ENCODE measurements at places on chromosomes 3 and 15. TPM values are rescaled to one million over a fixed set of nuclear protein-coding genes. Genes with fewer than 3 reads are reported as not detected.
A peak's percentile ranks its signal among the peaks of the same experiment; 100 is the strongest.

Gene AADAC
- total RNA-seq = not detected

Gene ISY1
- total RNA-seq = 29.7 TPM

GRCh38 chr3:113736548-113737089, 9.4 kb downstream of the NAA50 start:
- H3K27ac ChIP-seq = peak overlapping the region; percentile 6
- H3K36me3 ChIP-seq = no peaks in the 10 kb centered on the region
- DNase-seq = no peak

DNA sequence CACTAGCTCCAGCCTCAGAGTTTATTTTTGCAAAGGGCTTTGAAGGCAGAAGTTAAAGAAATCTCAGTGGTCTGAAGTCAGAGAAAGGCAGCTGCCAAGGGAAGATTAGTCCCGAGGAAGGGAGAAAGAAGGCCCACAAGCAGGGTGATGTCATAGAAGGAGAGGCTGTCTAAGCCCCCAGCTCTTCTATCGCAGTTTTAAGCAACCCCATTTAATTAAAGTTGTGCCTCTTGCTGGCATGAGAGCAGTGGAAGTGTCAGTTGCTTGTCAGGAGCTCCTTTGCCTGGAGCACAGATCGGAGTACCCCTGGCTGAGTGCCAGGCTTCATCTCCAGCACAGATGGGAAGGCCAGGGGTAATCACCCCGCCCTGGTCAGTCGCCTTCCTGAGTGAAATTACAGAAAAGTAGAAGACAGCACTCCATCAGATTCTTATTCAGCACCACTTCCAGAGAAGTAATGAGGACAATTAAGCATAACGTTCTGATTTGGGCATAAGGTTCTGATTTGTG, 530.7 kb downstream of the EPHB1 start:
- no peak overlapping the region for H3K27ac ChIP-seq
- no peaks in the 10 kb centered on the region for H3K4me1 ChIP-seq
- H3K27me3 ChIP-seq = peaks cover 31% of the 10 kb centered on the region
- H3K36me3 ChIP-seq = no peaks in the 10 kb centered on the region
- DNase-seq = no peak
- no peak overlapping the region for H3K4me3 ChIP-seq

DNA sequence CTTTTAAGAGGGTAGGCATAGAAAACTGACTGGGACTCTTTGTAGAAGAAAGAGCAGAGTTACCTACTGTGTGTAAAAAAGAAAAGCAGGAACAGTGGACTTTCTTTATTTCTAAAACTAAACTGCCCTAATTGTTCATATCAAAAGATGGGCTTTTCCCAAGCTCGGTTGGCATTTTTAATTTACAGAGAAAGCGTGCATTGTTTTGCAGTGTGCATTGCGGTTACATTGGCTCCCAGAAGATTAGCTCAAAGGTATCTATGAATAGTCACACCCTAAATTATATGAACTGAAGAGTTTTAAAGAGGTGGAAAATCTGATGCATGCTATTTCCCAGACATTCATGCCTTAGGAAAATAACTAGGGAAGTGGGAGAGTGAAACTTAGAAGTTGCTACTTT, 36.5 kb downstream of the MITF start:
- H3K36me3 ChIP-seq = no peaks in the 10 kb centered on the region
- H3K4me1 ChIP-seq = peaks cover 49% of the 10 kb centered on the region
- H3K4me3 ChIP-seq = no peak overlapping the region
- no peaks in the 10 kb centered on the region for H3K27me3 ChIP-seq

DNA sequence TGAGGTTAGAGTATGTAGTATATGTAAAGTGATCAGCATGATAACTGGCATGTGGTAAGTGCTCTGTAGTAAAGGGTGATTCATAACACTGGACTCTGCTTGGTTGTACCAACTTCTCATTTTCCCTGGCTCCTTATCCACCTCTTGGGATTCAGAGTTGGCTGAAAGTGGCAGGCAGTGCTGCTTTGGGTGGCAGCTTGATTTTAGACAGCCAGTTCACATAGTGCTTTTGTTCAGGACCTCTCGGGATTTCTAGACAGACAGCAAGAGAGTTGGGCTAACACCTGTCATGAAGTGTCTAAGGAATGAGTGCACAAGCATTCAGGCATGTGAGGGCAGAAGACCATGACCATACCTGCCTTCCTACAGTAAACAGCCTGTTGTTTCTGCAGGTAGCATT, 69.0 kb downstream of the RBM6 start:
- no peak overlapping the region for H3K27ac ChIP-seq
- H3K36me3 ChIP-seq = peaks cover 47% of the 10 kb centered on the region
- no peaks in the 10 kb centered on the region for H3K4me1 ChIP-seq
- no peak overlapping the region for H3K4me3 ChIP-seq
- no peak for DNase-seq

DNA sequence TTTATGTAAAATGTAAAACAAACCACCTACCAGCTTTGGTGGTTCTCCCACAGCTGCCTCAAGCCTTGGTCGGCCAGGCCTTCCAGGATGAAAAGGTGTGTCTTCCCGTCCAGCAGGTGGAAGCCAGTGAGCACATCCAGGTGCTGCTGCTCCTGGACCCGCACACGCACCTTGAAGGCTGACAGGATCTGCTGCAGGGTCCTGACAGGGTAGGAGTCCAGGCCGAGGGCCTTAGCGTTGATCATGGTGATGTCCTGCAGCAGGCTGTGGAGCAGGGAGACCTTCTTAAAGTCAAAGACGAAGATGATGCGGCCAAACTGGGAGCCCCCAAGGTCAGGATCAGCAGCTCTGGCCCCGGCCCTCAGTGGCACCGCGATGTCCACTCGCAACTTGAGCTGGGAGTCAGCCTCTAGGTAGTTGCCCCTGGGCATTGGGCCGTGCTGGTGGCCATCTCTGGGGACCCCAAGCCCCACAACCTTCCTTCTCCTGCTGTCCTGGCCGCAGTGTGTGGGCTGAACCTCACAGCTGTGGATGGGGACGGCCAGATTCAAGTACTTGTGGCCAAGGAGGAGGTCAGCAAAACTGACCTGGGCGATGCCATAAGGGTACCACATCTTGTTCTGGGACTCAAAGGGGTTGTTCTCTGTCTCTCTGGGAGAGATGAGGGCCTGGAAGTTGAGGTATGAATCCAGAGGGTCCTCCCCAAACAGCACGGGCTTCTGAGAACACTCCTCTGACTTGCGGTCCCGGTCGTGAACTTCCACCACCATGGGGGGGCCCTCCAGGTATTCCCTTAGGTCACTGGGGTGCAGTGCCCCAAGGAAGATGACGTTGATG, 48.6 kb downstream of the CFAP92 start:
- DNase-seq = no peak
- H3K4me1 ChIP-seq = no peaks in the 10 kb centered on the region
- H3K27ac ChIP-seq = no peak overlapping the region
- H3K36me3 ChIP-seq = no peaks in the 10 kb centered on the region
- no peaks in the 10 kb centered on the region for H3K27me3 ChIP-seq
- no peak overlapping the region for H3K4me3 ChIP-seq

Gene TRPM1
- total RNA-seq = not detected

DNA sequence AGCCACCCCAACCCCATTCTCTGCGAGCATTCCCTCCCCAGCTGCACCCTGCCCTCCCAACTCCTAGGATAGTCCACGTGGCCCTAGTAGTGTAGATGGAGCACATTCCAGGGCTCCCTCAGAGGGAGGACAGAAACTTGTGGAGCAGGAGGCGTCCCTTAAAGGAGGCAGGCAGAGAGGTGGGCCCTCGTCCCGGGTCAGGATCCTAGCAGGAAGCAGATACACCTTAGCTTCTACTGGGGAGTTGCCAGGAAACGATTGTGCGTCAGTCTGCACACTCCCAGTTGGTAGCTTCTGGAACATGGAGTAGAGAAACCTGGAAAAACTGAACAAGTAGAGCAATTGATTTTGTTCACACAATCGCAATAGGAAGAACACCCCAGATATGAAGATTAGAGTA, 43.9 kb upstream of the KLHL25 start:
- H3K4me3 ChIP-seq = no peak overlapping the region
- peaks cover 5% of the 10 kb centered on the region for H3K27me3 ChIP-seq
- DNase-seq = no peak
- peaks cover 9% of the 10 kb centered on the region for H3K4me1 ChIP-seq
- H3K36me3 ChIP-seq = no peaks in the 10 kb centered on the region

GRCh38 chr3:4409971-4410573, 57.0 kb downstream of the SUMF1 start:
- no peak overlapping the region for H3K4me3 ChIP-seq
- no peaks in the 10 kb centered on the region for H3K4me1 ChIP-seq
- no peaks in the 10 kb centered on the region for H3K27me3 ChIP-seq
- H3K36me3 ChIP-seq = no peaks in the 10 kb centered on the region
- H3K27ac ChIP-seq = no peak overlapping the region
- DNase-seq = no peak

DNA sequence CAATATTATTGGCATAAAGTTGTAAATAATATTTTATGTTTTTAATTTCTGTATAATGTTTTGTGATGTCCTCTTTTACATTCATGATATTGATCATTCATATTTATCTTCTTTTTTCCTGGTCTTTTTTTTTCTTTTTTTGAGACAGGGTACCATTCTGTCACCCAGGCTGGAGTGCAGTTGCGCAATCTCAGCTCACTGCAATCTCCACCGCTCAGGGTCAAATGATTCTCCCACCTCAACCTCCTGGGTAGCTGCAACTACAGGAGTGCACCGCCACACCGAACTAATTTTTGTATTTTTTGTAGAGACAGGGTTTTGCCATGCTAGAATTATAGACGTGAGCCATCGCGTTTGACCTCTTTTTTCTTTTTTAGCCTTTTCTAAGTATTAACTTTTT, 52.9 kb downstream of the USF3 start:
- no peak for DNase-seq
- H3K4me1 ChIP-seq = peaks cover 5% of the 10 kb centered on the region
- no peaks in the 10 kb centered on the region for H3K27me3 ChIP-seq
- no peak overlapping the region for H3K4me3 ChIP-seq
- no peak overlapping the region for H3K27ac ChIP-seq

DNA sequence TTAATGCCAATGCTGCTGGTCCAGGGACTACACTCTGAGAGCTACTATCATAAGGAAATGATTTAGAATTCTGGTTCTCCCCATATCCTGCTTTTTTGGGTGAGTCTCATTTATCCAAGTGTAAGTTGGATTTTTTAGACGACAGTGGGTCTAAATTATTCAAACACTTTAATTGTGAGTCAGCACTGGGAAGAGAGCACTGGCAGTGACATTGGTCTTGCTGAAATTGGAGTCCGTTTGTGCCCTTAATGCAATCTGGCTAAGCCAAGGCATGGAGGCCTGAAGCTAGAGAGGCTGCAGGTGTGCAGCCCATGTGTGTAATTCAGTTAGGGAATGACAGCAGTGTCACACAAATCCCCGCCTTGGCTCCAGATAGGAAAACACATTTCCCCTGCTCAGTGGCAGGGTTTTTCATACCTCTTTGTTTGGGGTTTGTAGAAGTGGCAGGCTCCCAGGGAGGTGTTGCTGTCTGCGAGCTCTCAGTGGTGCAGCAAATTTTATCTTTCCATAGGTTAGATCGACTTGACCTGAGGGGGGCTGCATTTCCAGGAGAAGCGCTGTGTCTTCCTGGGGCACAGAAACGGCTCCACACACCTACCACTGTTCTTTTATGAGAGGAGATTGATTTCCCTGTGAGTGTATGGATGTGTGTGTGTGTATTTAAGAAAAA, 197.7 kb downstream of the CD47 start:
- H3K36me3 ChIP-seq = no peaks in the 10 kb centered on the region
- H3K4me1 ChIP-seq = no peaks in the 10 kb centered on the region
- H3K27me3 ChIP-seq = no peaks in the 10 kb centered on the region
- no peak overlapping the region for H3K27ac ChIP-seq

Gene C3orf80
- 0.70 TPM for total RNA-seq

DNA sequence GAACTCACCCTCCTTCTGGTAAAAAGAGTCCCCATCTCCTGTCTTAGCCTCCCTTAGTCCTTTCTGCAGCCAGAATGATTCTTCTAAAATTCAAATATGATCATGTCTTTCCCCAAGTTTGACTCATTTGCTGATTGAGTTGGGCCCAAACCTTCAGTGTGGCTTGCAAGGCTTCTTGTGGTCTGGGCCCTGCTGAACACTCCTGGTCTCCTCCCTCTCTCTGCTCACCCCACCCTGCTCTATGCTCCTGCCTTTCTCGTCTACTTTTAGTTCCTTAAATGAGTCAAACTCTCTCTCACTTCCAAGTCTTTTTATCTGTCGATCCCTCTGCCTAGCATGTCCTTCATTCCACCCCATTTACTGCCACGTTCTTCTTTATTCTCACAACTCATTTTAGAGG, 72.6 kb downstream of the CCR1 start:
- H3K27me3 ChIP-seq = no peaks in the 10 kb centered on the region
- no peak overlapping the region for H3K27ac ChIP-seq
- H3K4me1 ChIP-seq = no peaks in the 10 kb centered on the region
- no peak for DNase-seq
- H3K4me3 ChIP-seq = no peak overlapping the region

DNA sequence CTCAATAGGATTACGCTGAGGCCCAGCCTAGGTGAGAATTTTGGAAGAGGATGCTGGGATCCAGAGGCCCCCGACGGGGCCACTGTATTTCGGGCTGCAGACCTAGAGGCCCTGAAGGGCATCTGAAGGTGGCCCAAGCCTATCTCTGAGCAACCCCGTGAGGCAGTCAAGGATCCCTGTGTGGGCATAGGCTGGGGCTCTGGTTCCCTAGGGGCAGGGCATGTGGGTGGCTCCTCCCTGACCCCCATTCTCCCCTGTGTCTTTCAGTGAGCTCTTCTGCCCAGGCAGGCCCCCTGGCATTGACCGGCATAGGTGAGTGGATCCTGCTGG, 216.0 kb downstream of the SNRPN start:
- H3K36me3 ChIP-seq = no peaks in the 10 kb centered on the region
- H3K4me1 ChIP-seq = no peaks in the 10 kb centered on the region
- no peak for DNase-seq
- H3K4me3 ChIP-seq = no peak overlapping the region

- no peaks in the 10 kb centered on the region for H3K27me3 ChIP-seq
- H3K36me3 ChIP-seq = no peaks in the 10 kb centered on the region
- peaks cover 10% of the 10 kb centered on the region for H3K4me1 ChIP-seq
- H3K27ac ChIP-seq = no peak overlapping the region
- no peak overlapping the region for H3K4me3 ChIP-seq
These were observed 127.8 kb downstream of the ABI3BP start for GRCh38 chr3:100865442-100865841.

- H3K27me3 ChIP-seq = no peaks in the 10 kb centered on the region
- no peaks in the 10 kb centered on the region for H3K4me1 ChIP-seq
- H3K4me3 ChIP-seq = no peak overlapping the region
- no peak overlapping the region for H3K27ac ChIP-seq
These were observed 34.3 kb upstream of the ANPEP start for GRCh38 chr15:89848970-89849292.

- no peaks in the 10 kb centered on the region for H3K27me3 ChIP-seq
- H3K36me3 ChIP-seq = no peaks in the 10 kb centered on the region
- no peak overlapping the region for H3K4me3 ChIP-seq
- H3K27ac ChIP-seq = no peak overlapping the region
- no peaks in the 10 kb centered on the region for H3K4me1 ChIP-seq
These were observed 10.2 kb downstream of the C3orf20 start for GRCh38 chr3:14685179-14685578.

All from heart right ventricle (tissue), 16 donors.